ENCODE measurements at places on chromosomes 4 and X.

DNA sequence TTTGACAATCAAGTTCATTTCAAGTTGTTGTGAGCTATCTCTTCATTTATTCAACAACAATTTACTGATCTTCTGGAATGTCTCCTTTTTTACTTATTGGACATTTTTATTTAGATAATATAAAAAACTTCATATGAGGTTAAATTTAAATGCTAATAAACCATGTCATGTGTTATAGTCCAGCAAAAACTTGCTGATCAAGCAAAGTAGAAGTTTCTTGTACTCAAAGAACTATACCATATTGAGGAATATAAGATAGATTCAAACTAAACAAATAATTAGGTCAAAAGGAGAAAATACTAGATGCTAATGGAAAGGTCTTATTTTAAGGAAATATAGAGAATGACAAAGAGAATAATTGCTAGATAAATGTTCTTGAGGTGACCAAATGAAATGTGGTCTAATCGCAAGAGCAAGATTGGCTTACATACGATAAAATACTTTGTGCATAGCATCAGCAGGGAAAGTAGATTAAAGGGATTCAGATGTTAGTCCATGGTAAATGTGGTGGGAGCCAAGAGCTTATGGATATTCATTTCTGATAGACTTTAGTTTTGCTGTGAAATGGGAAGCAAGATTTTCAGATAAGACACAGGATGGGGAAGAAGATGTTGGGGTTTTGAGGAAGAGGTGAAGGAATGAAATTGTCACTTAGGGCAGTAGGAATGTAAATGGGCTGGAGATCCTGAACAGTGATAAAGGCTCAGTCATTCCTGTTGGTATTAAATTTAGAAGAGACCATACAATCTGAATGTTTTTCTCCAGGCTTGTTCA lies 229.5 kb downstream of the MAPK10 start:
- no peak for DNase-seq

GRCh38 chr4:107824350-107825071 lies at the start of gene SGMS2:
SGMS2 (plus strand) TSS chr4:107824932; CDS start chr4:107895554, 70,622 bp downstream.
- peak; percentile 94 for DNase-seq

DNA sequence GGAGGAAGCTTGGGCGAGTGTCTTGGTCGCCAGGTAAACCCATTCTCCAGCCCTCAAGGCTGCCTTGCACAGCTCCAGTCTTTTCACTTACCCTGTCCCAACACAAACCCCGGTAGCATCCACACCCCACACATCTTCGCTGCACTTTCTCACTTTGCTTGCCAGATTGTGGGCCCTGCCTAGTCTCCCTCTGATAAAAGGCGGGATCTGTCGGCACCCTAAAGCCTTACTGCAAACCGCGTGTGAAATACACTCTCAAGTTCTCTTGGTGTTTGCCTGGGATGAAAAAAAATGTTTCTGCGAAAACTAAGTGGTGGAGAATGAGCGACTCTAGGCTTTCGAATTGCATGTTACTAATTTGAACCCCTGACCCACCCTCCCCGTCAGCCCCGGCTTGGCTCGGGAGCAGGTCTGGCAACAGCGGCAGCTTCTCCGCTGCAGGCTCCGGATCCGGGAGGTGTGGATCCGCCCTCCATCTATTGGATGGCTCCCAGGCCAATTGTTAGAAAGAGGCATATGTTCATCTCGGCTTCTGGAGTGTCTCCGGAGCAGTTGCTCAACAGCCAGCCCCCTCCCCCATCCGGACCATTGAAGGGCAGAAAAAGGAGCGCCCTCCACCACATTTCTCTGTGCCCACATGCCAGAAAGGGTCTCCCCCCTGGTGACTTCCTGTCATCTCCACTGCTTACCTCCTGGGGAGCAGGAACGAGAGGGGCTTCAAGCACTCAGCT lies 3.0 kb upstream of the CITED1 start:
- DNase-seq = peak; percentile 56

GRCh38 chr4:4637710-4638109 lies 95.9 kb upstream of the STX18 start:
- no peak for DNase-seq

- no peak for DNase-seq
These were observed 83.9 kb downstream of the POLA1 start for GRCh38 chrX:24777660-24778059.

GRCh38 chr4:152516156-152516555 lies 19.7 kb downstream of the FBXW7 start:
- no peak for DNase-seq

GRCh38 chr4:121138039-121138825 lies 25.9 kb downstream of the TNIP3 start:
- no peak for DNase-seq

DNA sequence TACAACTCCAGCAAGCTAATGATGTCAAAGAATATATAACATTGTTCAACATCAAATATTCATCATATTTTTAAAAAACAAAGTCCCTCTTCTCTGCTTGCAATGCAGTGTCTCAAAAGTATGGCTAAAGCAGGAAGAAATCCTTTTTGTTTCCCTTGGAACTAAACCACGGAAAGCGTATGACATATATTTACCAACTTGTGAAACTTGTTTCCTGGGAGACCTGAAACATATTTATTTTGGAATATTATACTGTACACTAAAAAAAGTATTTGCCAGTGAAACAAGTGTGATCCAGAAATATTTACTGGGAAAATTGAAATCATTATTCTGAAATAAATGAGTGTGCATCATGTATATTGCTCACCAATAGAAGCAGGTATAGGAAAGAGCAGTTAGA lies 156.0 kb upstream of the ANKRD50 start:
- no peak for DNase-seq

GRCh38 chrX:149040873-149041535 lies 464.1 kb downstream of the IDS start:
- no peak for DNase-seq

DNA sequence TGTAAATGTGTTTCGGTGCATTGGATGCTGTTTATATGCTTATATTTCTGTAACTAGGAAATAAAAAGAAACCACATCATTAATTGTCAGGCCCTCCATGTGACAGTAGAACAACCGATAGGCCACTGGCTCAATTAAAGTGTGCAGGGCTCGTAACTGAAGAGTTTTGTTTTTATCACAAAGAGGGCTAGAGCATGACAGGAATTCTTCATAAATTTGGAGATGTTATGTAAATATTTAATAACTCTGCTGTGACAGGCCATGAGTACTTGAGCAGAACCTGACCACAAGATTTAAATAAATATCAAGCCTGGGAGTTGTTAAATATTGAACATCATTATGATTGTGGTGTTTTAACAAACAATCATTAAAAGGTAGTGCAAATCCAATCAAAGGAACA lies 55.9 kb downstream of the MID1 start:
- no peak for DNase-seq

GRCh38 chr4:25303578-25303977 lies 9.0 kb upstream of the ZCCHC4 start:
- no peak for DNase-seq

DNA sequence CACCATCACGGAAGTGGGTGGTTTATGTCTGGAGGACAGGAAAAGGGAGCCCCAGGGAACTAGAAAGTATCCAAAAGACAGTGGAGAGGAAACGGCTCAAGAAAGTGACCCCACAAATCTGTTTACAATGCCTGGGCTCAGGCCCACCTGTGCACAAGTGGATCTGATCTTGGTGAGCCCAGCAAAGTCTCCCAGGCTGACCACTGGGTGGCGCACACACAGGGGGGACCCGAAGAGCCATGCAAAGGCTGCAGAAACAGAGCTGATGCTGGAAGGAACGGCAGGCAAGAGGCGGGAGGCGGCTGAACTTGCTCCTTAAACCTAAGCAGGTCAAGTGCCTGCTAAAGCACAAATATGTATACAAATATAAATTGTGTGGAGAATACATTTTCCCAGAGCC lies 9.6 kb downstream of the HAUS7 start:
- peak; percentile 31 for DNase-seq

DNA sequence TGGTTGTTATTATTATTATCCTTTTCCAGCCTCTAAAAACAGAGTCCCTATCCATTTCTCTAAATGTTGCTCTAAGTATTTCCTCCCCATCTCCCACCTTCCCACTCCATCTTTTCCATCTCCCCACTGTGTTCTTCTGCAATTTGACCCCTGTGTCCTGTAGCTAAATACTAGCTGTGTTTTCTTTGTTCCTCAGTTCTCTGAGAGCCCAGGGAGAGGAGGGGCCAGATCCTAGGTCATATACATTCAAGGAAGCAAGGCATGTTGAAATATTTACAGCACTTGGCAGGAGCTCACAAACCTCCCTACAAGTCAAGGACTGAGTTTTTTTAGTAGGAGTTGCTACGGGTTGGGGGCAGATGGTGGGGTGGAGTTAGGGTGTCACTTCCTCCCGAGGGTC lies 10.5 kb downstream of the SLC16A2 start:
- no peak for DNase-seq

GRCh38 chr4:8403976-8404375 lies 36.5 kb downstream of the ACOX3 start:
- DNase-seq = no peak

GRCh38 chr4:187666697-187667494 lies 328.7 kb upstream of the ZFP42 start:
- no peak for DNase-seq

DNA sequence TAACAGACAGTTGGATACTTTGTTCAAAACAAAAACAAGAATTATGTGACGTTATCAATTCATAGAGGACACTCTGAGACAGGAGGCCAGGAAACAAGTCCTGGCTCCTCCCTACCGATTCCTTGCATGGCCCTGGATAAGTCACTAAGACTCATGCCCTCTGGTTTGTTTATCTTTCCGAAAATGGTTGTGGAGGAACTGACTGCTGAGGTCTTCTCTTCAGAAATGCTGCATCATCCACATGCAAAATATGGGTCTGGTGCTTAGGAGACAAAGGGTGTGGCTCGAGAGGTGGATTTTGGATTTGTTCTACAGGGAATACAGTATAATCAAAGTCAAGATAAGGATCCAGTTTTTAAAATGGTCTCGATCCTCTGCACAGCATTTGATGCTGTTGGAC lies 130.9 kb downstream of the RELL1 start:
- DNase-seq = no peak

DNA sequence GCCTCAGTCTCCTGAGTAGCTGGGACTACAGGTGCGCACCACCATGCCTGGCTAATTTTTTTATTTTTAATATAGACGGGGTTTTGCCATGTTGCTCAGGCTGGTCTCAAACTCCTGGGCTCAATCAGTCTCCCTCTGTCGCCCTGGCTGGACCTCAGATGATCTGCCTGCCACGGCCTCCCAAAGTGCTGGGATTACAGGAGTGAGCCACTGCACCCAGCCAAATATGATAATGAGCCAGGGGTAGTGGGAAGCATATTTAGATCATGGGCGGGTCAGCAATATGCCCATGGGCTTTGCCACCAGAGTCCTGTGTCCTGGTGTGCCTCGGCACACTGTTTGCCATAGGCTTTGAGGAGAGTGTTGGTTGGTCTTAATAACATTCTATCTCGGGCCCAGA lies 71.8 kb downstream of the FAM193A start:
- DNase-seq = no peak

DNA sequence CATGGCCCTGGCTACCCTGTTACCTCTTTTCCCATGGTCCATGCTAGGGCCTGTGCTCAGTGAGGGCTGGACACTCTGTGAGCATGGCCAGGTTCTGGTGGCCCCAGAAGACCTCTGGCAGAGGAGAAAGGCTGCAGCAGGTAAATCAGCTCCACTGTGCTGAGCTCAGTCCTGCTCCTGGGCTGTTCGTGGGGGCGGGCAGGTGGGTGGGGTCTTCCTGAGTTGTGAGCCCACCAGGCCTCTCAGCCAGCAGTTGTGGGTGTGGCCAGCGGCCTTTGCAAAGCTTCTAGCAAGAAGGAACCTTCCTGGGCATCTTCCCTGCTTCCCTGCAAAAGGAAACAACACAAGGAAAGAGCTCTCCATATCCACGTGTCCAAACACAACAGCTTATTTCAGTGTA lies 85.3 kb upstream of the STX18 start:
- DNase-seq = no peak

DNA sequence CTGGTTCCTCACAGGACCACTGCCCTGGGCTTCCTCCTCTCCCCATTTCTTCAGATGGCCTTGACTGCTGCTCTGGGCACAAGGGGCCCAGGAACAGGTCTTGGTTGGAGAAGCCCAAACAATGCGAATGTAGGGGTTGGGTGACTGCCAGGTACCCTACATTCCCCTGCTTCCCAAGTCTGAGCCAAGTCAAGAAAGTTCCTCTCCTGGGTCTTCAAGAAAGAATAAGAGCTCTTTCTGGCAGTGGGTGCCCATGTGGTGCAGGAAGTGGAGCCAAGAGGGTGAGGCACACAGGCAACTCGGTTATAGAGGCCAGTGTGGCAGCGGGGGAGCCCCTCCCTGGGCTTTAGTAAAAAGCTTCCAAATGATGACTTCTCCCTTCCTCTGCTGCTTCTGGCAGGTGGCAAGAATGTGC lies 2.7 kb downstream of the SLC34A2 start:
- peak; percentile 48 for DNase-seq

GRCh38 chrX:118974908-118975671 lies 672 bp downstream of the LONRF3 start:
- peak; percentile 29 for DNase-seq

GRCh38 chr4:26194764-26195163 lies 126.0 kb upstream of the RBPJ start:
- DNase-seq = no peak

GRCh38 chrX:99371976-99372595 lies 1038.0 kb downstream of the PCDH19 start:
- no peak for DNase-seq

DNA sequence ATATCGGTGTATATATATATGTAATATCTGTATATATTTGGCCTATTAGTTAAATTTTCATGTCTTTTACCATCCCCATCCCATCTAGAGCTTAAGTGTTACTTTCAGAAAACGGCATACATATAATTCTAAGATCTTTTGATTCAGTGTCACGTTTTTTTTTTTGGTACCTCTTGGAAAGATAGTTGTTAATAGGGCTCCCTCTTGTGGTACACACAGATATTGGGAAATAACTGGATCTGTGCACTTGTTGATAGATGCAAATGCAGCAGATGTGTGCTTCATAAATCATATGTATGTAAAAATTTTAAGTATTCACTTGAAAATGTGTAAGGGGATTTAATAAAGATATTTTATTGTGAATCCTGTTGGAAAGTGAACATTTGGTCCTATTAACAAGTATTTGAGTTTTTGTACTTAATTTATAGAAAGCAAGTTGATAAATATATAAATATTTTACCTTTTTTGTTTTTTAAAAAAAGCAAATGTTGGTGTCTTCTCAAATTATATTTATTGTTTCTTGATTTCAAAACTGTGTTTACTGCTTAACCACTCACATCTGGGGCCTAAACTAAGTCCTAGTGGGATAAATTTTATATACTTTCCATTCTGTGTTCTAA lies 74.7 kb downstream of the PAQR3 start:
- DNase-seq = no peak

DNA sequence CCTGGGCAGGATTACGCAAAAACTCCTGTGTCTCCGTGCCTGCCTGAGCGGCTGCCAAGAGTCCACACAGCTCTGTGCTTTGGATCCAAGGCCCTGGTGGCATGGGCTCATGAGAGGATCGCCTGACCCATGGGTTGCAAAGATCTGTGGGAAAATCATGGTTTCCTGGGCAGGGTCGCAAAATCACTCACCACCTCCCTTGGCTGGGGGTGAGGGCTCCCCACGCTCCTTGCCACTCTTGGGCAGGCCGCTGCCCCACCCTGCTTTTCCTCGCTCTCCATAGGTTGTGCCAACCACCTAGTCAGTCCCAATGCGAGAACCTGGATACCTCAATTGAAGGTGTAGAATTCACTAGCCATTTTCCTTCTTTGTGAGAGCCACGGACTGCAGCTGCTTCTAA lies 66.5 kb upstream of the MAGEB18 start:
- DNase-seq = no peak
